ENCODE measurements at places on chromosomes 5 and 9. TPM values are rescaled to one million over a fixed set of nuclear protein-coding genes. Genes with fewer than 3 reads are reported as not detected.

The RIOK2 gene
- total RNA-seq = 25.8 TPM

The MYMK gene
- total RNA-seq = not detected

The PGM5 gene
- 3.9 TPM for total RNA-seq

The PLPP6 gene
- total RNA-seq = 21.2 TPM

The DMRT3 gene
- 0.53 TPM for total RNA-seq

The TOR4A gene
- 8.0 TPM for total RNA-seq

- DNase-seq = no peak
These were observed 12.8 kb downstream of the FER start for GRCh38 chr5:108760512-108760911.

DNA sequence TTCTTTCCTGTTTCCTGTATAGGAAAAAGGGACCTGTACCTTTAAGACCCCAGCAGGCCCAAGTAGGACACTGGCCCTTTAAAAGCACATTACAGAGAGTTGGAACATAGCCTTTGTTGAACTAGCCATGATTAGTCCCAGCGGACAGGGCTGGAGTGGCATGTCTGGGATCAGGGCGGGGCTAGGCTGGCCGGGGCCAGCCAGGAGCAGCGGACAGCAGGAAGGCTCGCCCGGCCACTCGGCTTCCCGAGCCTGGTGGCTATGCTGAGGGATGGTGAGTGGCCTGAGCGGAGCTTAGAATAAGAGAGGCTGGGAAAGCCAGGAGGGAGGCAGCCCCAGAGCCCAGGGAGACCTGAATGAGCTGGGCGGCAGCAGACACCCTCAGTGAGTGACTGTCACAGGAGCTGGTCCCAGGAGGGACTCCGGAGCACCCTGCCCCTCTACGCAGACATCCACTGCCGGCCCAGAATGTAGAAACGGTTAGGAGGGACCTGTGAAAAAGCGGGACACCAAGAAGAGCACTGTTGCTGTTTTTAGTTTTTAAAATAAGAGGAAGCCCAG is 92.1 kb downstream of the DAB2IP start:
- peak; percentile 70 for DNase-seq

DNA sequence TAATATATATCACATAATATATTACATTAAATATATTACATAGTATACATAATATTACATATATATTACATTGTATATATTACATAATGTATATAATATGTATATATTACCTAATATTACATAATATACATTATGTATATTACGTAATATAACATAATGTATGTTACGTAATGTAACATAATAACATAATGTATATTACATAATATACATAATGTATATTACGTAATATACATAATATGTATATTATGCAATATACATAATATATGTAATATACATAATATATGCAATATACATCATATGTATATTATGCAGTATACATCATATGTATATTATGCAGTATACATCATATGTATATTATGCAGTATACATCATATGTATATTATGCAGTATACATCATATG is 19.1 kb downstream of the CYLC2 start:
- no peak for DNase-seq

DNA sequence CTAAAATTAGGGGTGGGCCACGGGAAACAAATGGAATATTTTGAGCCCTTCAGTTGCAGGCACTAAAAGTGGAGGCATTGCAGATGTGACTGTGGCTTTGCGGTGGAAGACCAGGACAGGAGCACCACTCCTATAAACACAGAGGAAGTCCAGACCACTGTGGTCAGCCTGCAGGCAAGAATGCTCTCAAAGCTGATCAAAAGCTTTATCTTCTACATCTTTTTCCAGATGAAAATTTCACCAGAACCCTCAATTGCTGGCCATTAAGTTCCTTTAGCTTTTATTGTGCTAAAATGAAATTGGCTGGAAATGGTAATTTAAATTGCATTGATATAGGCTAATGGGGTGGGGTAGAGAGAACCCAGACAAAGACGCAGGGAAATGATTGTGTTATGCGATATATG is 208.8 kb downstream of the ERCC6L2 start:
- DNase-seq = no peak

DNA sequence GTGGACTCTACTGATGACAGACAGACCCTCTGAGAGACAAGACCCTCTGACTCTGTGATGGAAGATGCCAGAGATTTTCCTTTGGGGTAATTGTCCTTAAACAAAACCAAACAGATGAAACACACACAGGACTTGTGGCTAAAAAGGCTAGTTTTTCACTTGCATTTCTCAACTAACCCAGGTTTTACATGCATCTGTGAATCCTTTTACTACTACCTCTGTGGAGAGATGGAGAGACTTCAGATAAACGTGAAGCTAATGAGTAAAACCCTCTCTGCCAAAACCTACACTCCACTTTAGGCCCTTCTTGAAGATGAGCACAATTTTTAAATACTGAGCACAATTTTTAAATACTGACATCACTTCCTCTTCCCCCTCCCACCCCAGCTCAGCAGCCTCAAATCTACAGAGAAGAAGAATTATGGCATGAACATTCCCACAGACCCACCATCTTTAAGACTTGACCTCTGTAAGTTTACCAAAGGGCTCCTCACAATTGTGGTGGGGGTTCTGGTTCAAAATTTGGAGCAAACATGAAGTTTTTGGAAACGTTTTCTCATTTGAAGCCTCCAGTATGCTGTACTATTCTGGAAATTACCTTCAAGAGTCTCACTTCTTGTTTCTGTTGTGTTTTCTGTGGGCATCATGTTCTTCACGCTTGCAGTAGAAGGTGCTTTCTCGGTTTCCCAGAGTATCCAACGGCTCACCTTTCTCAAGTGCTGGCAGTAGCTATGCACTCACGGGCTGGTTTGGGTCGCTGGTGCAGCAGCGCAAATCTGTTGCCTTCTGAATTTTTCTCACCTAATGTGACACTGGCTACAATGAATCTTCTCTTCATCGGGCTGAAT is 42.7 kb downstream of the ACER2 start:
- no peak for DNase-seq

DNA sequence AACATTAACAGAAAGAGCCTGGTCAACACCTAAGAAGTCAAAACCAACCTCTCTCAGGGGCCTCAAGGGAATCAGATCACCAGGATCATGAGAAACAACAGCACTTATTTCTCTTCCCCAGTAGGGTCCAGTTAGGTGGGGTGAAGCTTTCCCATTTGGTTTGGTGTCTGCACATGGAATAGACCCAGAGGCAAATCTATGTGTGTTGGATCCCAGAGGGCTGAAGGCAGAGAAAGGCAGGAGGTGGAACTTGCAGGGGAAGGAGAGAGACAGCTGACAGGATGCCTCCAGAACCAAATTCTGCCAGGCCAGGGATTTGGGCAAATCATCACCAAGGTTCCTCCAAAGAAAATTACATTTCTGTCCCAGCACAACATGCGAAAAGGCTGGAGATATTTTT is 104.8 kb upstream of the SPOCK1 start:
- no peak for DNase-seq

DNA sequence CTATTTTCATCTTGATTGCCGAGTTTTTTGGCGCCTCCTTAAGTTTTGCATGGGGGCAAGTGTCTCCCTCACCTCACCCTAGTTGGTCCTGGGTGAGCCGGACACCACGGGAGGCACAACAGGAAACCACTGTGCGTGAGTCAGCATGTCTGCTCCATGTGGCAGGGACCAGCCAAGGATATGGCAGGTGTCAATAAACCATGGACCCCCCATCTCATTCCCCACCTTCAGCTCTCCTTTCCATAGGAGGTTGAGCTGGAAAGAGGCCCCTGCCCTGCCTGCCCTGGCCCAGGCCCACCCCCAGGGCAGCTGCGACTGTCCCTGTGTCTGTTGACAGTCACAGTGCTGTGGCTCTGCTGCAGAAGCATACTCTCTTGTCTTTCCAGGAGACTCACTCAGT is 3.1 kb downstream of the SPACA9 start:
- DNase-seq = no peak

Measured in progenitor cell of endocrine pancreas (in vitro differentiated cells).